ENCODE measurements at places on chromosomes 11 and 22.

- DNase-seq, result no peak
Measured at GRCh38 chr22:25765801-25766200, 23.8 kb downstream of the MYO18B start.

DNA sequence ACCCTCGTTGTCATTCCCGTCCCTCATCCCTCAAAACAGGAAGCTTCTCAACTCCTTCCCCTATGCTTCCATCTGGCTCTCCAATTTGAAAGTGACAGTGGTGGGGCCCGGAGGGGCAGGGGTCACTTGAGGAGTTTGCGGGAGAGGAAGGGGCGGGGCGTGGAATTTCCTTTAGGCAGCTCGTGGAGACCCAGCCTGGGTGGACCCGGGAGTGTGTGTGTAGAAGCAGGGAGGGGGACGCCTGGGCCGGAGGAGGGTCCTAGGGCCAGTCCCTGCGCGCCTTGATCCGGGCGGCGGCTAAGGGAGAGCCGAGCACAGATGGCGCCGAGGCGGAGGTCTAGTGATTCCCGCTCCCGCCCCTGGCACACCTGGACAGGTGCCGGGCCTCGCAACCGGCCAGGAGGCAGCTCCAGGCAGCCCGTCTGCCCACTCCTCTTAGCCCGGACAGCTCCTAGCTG is 7.8 kb upstream of the PAX6 start:
- no peak for DNase-seq

GRCh38 chr11:91231226-91231625 is 993.4 kb upstream of the FAT3 start:
- no peak for DNase-seq

GRCh38 chr11:88420165-88420791 is 82.7 kb upstream of the CTSC start:
- DNase-seq, result no peak

DNA sequence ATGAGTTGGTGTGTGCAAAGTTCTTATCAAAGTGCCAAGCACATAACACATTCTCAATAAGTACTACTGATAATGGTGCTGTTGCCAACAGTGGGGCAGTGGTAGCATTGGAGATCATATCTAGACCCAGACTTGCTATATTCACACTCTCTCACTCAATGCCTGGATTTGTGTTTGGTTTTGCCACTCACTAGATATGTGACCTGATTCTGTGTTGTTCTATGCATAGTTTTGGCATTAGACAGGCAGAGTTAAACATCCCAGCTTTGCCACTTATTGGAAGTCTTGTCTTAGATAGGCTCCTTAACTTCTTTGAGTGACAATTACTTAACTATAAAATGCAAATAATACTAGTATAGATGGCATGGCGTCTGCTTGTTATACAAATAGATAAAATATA is 642.6 kb upstream of the CCDC179 start:
- no peak for DNase-seq

DNA sequence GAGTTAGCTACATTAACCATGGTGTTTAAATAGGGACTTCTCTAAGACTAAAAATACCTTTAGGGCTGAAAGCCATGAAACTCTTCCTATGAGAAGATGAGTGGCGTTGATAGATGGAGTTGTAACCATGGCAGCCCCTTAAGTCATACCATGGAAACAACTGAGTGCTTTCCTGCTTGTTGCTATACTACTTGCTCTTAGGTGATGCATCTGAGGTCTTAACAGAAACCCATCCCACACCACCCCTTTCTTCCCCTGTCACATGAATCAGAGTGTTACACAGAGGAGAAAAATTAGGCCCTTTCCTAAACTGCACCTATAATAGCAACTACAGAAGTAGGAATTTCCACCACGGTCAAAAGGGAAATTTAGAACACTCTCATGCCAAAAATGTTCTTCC is 64.3 kb upstream of the ZC3H12C start:
- no peak for DNase-seq

- no peak for DNase-seq
Measured at GRCh38 chr11:18310800-18311340, 11.1 kb downstream of the HPS5 start.

DNA sequence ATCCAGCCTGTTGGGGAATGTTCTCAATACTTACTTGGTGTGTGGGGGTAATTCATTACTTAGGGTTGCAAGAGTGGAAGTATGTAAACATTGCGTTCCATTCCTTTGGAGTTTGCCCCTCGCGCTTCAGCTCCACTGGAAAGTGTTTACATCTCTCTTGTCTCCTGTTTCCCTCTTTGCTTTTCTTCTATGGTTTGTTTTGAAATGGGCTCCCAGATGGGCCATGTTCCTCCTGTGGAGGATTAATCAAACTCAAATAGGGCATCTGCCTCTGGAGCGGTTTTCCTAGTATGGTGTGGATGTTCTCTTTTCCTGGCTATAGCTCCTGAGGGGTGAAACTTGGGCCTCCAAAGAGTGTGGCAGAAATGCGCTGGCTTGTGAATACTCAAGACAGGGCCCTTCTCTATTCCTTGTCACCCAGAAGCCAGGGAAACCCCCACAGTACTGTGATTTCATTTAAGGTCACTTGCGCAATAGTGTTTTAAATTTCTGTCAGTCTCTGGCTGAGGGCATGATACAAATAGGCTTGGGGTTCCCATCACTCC is 51.9 kb downstream of the CD44 start:
- no peak for DNase-seq

DNA sequence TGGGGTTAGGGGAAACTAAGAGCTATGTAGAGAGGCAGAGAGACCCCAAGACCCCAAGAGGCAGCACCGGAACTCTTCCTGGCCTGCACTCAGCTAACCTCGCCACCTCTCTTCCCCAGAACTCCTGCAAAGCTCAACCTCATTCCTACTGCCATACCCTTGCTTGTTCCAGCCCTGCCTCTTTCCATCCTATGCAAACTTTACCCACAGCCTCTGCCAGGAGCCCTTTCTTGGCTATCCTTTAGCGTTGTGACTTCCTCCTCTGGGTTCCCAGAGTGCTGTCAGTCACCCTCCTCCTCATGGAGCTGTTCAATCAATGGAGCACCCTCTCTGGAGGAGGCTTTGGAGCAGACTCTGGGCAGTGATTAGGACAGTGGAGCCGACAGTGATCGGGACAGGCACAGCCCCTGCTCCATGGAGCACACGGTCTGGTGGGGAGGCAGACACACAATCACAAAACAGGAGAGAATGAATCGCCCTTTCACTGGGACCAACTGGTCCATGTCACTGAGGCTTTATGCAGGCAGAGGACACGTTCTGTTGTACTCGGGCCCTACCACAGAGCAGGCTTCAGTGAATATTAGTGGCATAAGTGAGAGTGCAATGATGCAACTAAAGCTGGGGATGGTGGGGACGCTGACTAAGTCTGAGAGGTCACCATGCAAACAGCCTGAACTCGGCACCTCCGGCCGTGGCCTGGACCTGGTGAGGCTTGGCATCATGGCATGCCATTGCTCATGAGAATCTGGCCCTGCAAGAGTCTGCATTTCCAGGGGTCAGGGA is 24.6 kb upstream of the P2RY2 start:
- no peak for DNase-seq

GRCh38 chr11:46948378-46949131 is 12.0 kb downstream of the CSTPP1 start:
- peak; percentile 54 for DNase-seq

DNA sequence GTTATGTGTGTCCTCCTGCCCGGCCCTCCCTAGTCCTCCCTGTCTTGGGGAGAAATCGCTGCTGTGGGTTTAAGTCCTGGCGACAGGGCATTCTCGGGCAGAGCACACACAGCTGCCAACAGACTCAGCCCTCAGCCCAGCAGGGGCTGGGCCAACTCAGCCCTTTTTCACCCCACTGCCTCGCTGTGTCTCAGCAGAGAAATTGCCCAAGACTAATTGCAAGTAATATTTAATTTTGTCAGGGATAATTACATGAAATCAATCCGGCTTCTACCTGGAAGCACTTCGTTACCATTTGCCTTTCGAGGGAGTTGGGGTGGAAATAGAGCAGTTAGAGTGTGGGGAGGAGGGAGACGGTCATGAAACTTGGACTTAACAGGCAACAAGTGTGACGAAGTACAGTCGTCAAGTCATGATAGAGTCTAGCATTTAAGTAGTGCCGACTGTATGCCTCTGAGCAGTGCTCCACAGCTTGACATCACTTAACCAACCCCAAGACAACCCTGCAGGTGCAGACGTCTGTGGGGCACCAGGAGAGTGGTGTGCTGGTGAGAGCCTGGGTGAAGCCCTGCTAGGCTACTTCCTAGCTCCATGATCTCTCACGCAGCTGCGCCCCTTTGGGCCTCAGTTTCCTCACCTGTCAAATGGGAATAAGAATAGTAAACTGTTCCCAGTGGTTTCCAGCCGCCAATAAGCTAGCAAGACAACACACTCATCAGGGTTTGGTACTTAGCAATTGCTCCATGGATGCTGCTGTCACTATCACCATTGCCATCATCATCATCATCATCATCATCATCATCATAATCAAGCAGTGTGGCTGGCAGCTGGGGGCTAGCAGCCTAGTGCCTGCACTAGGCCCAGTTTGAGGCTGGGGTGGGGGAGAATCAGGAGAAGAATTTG is 29.2 kb downstream of the MN1 start:
- no peak for DNase-seq

DNA sequence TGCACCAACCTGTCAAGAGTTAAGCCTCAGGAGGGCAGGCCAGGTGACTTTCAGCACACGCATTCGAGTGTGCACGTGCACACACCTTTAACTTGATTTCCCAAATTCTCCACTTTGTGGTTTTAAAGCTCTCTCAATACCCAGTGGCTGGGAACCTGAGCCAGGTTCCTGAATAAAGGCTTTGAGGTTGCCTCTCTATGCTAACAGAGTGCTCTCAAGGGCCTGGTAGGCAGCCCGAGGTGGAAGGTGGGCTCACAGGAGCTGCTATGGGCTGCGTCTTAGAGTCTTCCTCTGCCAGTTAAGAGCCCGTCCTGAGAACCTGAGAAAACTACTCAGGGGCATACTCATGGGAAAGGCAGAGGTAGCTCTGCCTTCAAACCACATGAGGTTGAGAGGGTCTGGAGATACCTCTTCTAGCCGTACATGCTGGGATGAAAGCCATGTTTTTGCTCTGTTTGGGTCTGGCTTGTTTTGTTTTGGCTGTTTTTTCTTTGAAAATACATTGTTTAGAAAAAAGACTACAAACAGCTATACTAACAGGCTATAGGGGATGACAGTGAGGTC is 11.6 kb upstream of the SERPIND1 start:
- DNase-seq, result no peak

DNA sequence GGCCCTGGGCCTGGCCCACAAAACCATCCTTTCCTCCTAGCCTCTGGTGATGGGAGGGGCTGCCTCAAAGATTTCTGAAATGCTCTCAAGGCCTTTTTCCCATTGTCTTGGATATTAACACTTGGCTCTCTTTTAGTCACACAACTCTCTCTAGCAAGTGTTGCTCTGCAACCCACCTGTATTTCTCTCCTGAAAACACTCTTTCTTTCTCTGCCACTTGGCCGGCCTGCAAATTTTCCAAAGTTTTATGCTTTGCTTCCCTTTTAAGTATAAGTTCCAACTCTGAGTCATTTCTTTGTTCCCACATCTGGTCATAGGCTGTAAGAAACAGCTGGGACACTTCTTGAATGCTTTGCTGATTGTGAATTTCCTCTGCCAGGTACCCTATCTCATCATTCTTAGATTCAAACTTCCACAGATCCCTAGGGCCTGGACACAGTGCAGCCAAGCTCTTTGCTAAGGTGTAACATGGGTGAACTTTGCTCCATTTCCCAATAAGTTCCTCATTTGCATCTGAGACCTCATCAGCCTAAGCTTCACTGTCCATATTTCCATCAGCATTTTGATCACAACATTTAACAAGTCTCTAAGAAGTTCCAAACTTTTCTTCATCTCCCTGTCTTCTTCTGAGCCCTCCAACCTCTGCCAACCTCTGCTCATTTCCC is 93.8 kb downstream of the TRIM29 start:
- no peak for DNase-seq

DNA sequence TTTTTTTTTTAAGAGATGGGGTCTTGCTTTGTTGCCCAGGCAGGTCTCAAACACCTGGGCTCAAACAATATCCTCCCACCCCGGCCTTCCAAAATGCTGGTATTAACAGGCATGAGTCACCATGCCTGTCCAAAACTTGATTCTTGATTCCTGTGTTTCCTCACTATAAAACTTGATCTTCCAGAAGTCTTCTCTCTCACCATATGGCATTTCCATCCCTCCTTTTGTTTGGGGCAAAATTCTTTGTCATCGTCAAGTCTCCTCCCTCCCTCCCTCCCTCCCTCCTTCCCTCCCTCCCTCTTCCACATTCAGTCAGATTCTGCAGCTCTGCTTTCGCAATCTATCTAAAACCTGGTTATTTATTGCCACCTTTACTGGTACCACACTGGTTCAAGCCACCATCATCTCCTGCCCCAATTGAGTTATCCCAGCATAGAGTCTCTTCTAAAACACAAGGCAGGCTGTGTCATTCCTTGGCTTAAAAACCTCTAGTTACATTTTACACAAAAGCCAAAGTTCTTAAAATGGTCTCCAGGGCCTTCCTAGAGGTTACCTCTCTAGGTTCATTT is 65.0 kb upstream of the HORMAD2 start:
- no peak for DNase-seq

- no peak for DNase-seq
Measured at GRCh38 chr11:67111261-67111660, 7.8 kb upstream of the KDM2A start.

DNA sequence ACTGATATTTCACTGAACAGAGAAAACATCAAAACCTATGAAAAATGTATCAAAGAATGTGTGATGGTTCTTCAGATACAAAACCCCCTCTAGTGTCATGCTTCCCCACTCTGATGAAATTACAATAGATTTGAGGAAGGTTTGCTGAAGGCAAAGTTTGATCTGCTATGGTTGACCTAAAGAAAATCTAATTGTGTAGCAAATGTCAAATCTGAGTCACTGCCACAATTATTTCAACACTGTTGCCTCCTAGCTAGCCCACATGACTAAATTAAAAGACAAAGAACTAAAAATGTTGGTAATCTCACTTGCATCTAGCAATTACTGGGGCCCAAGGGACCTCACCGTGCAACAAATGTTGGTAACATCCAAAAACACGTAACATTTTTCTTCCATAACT is 728.0 kb downstream of the DLG2 start:
- DNase-seq, result no peak

DNA sequence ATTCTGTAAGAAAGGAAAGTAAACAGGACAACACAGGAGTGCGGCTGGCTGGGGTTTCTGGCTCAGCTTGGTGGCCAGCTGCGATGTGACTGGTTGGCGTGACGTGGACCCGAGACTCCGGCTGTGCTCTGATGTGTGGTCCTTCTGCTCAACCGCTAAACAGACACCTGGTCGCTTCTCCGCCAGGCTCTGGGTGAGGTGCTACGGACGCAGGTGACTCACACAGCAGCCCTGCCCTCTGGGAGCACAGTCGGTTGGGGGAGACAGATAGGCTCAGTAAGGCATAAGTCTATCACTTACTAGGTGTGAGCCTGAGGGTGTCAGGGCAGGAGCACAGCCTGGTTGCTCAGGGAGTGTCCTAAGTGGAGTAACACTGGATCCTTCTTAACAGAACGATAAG is 8.2 kb downstream of the RTL6 start:
- no peak for DNase-seq

GRCh38 chr11:57890521-57890920 is 128.9 kb downstream of the CTNND1 start:
- no peak for DNase-seq

DNA sequence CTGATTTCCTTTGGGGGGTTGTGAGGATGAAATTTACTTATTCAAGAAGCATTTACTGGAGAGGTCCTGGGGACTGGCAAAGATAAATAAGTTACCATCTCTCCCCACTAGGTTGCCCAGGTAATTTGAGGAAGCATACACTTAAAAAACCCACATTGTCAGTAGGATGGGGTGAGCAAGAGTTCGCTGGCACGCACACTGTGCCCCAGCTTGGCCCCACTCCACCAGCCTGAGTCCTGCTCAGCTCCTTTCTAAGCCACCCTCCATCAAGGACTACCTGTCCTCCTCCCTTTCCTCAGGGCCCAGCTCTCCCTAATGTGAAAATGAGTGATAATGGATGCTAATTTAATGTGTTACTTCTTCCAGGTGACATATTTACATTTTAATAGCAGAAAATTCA is 216.5 kb upstream of the PLET1 start:
- DNase-seq, result no peak

Measured in kidney epithelial cell (primary cell).